ENCODE measurements at places on chromosomes 6 and 20. TPM values are rescaled to one million over a fixed set of nuclear protein-coding genes. Genes with fewer than 3 reads are reported as not detected.

RAB44 gene
- not detected for polyA plus RNA-seq

ME1 gene
- not detected for polyA plus RNA-seq

LHFPL5 gene
- polyA plus RNA-seq: not detected

LTB gene
- polyA plus RNA-seq: 2,371 TPM

IL17F gene
- polyA plus RNA-seq: not detected

Measured in naive thymus-derived CD4-positive, alpha-beta T cell (primary cell).